ENCODE measurements at places on chromosomes 5 and 9.

GRCh38 chr5:177367323-177367848 lies 9.7 kb downstream of the RGS14 start:
- DNase-seq = no peak

GRCh38 chr5:109611505-109611904 lies 78.2 kb upstream of the MAN2A1 start:
- no peak for DNase-seq

DNA sequence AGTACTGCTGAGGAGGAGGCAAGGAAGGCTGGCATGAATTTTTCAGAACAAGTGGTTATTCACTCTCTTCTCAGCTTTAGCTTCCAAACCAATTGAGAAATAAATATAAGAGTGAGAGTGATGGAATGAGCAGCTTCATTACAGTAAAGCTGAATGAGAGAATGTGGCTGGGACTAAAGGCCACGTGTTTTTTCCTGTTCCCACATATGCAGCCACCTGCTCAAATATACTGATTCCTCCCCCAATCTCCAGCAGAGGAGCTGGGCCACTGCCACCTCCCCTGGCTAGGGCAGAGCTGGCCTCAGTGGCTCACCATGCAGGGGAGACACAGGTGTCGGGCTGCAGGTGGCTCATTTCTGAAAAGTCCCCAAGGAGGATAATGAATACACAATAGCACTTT lies 1505.3 kb upstream of the WWC1 start:
- no peak for DNase-seq

- no peak for DNase-seq
Measured at GRCh38 chr5:29001666-29002065, 1963.3 kb upstream of the CDH9 start.

- DNase-seq = no peak
Measured at GRCh38 chr5:139043157-139043905, 154.8 kb downstream of the SIL1 start.

GRCh38 chr9:130688072-130688471 lies 5.5 kb upstream of the EXOSC2 start:
- DNase-seq = no peak

- no peak for DNase-seq
Measured at GRCh38 chr9:99345942-99346341, 123.9 kb downstream of the SEC61B start.

GRCh38 chr5:163908253-163908652 lies 402.8 kb downstream of the MAT2B start:
- DNase-seq = no peak

DNA sequence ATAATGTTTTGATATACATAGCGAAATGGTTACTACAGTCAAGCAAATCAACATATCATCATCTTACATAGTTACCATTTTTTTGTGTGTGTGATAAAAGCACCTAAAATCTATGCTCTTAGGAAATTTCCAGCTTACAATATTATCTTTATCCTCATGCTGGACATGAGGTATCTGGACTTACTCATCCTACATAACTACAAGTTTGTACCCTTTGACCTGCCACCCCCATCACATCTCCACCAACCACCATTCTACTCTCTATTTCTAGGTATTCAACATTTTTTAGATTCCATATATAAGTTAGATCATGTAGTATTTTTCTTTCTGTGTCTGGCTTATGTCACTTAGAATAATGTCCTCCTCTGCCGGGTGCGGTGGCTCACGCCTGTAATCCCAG lies 79.9 kb downstream of the TAF11L14 start:
- no peak for DNase-seq
